ENCODE measurements at places on chromosomes 5 and 9.
A peak's percentile ranks its signal among the peaks of the same experiment; 100 is the strongest.

- DNase-seq: no peak
Observed at GRCh38 chr5:168128557-168128956, 162.9 kb upstream of the WWC1 start.

DNA sequence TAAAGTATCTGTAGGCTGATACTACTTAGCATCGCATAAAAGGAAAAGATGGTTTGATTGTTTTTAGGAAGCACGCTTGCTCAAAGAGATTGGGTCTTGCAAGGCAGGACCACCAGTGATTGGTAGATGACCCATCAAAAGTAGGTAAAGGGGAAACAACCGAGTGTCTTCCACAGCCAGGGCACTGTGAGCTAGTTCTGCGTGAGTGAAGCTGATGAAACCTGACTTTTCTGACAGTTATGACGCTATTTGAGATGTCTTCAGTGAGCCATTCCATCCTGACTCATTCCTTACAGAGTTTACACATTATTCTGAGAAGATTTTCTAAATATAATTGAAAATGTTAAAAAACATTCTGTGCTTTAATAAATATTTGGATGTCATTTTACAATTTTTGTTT is 49.7 kb downstream of the BASP1 start:
- peak; percentile 32 for DNase-seq

DNA sequence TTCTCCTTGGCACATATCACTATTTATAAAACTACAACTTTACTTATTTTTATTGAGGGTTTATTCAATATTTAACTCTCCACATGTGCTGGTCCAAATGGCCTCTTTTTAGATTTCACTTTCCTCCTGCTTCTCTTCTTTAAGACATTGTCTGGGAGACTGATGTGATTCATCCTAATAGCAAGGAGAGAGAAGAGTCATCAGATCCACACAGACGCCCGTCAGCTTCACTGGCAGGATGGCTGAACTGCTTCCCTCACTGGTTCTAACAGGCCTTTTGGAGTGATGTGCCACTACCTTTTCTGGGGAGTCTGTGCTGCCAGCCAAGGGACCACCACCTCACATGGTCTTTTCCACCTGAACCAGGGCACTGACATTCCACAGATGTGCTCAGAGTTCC is 16.5 kb upstream of the ROR2 start:
- peak; percentile 61 for DNase-seq

DNA sequence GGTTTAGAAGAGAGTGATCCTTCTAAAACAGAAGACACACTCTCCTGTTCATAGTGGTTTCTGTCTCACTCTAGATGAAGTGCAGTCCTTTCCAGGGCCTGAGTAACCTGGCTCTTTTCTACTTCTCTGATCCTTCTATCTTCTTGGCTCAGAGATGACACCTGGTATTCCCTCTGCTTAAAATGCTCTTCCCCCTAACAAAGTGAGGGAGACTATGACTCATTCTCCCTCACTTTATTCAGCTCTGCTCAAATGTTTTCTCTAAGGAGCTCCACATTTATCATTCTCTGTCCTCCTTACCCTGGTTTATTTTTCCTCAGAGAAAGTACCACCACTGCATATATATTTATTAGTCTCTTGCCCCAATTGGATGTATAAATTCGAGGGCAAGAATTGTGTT is 24.6 kb downstream of the TUT7 start:
- DNase-seq: no peak

- no peak for DNase-seq
Observed at GRCh38 chr5:56757077-56757476, 58.3 kb upstream of the MAP3K1 start.

- DNase-seq: peak; percentile 72
Observed at GRCh38 chr5:36575361-36575781, 31.0 kb upstream of the SLC1A3 start.

GRCh38 chr9:13268469-13268868 is 11.0 kb downstream of the MPDZ start:
- DNase-seq: peak; percentile 62

DNA sequence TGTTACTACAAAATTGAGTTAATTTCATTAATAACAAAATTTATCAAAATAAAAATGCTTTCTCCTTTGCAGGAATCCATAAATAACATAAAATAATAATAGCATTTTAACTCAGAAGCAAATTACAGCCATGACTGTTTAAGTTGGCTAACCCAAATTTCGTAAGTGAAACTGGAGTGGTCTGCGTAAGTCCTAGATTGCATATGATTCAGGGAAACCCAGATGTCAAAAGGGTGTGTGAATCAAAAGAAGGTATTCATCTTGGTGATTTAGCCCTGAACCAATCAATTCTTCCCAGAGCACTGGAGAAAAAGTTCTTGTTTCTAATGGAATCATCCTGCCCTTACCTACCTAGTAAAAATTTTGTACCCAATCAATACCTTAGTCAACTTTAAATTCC is 547.6 kb downstream of the RAB3C start:
- peak; percentile 49 for DNase-seq

DNA sequence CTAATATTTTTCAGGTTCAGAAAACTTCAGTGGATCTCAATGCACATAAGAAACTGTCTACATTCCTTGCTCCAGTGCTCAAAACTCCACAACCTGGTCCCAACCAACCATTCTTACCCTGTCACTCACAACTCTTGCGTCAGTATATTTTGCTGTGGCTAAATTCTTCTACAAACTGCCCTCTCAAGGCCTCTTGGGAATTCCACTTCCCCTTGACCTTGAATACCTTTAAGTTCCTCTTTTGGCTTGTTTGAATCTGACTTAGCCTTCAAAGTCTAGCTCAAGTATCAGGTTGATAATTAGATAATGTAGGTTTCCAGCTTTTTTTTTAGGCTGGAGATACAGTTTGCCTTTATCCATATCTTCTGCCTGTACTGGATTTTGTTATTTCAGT is 128.3 kb downstream of the SLF1 start:
- DNase-seq: peak; percentile 3

GRCh38 chr5:169668732-169669131 is 31.7 kb downstream of the DOCK2 start:
- peak; percentile 39 for DNase-seq

- no peak for DNase-seq
Observed at GRCh38 chr5:89613222-89613956, 730.4 kb upstream of the MEF2C start.

- no peak for DNase-seq
Observed at GRCh38 chr5:145130996-145131395, 704.1 kb downstream of the PRELID2 start.

- DNase-seq: no peak
Observed at GRCh38 chr5:108024986-108025385, 354.2 kb upstream of the EFNA5 start.

GRCh38 chr5:138951986-138952735 is 77.0 kb upstream of the LRRTM2 start:
- DNase-seq: no peak

DNA sequence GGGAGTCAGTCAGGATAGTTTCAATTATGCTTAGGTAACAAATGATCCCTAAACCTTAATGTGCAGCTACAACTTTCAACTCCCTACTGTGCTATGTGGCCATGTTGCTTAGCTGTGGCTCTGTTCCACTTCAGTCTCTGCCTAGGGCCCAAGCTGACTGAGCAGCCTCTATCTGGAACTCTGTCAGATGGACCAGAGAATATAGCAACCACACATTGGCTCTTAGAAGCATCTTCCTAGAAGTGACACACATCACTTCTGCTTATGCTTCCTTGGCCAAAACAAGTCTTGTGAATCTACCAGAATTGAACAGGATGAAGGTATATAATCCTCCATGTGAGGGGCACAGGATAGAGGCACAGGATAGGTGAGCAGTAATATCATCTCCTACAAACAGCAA is 36.7 kb upstream of the TNC start:
- DNase-seq: no peak

DNA sequence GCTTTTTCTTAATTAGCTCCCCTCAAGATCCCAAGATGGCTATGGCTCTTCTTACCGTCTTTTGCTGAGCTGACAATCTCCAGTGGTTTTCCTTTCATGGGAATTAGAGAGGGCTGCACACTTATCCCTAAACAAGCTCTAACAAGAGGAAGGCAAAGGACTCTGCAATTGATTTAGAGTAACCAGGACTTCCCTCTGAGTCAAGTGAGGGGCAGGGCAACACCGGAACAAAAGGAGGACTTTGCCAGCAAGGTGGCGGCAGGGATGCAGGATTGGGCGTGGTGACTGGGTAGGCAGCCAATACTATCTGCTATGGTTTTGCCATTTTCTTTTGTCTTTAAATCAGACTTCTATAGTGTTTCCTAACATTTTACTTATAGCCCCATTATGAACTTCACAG is 9.8 kb downstream of the SLC44A1 start:
- DNase-seq: no peak

DNA sequence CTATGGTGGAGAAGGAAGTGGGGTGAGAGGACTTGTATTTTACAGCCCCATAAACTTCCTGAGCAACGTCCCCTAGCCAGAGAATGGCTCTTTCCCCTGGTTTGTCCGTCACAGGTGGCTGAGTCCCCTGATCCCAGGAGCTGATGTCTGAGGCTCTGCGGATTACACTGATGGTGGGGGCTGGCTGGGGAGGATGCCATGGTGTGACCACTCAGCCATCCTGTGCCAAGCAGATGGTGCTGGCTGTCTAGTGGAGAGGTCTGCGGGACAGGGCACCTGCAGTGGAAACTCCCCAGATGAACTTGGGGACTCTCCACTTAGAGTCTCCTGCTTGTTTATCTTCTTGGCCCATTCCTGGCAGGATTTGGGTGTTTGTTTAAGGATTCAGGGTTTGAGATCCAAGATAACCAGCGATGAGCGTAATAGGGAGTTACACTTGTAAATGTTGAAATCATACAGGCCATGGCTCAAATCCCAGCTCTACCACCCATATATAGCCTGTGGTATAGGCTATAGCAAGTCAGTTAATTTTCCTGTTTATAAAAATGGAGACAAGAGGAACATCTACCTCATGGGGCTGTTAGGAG is 4.7 kb upstream of the PTGS1 start:
- DNase-seq: no peak

DNA sequence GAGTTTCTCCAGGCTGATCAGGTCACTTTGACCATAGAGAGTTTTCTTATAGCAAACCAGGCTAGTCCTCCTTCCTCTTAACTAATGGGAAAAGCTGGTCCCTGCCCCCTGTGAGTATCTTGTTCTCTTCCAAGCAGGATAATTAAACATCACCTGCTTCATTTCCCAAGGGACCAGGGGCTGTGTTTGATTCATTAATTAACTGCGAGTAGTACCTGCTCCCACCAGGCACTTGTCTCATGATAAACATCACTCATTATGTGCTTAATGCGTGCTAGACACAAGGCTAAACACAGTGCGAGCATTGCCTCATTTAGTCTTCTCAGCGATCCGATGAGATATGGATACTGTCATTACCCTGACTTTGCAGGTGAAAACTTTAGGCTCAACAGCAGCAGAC is 1.7 kb upstream of the FAM163B start:
- DNase-seq: no peak

GRCh38 chr5:124454081-124454480 is 292.4 kb downstream of the ZNF608 start:
- peak; percentile 49 for DNase-seq

Measured in fibroblast of skin of right biceps (primary cell).